ENCODE measurements at places on chromosomes 1 and 21.
A peak's percentile ranks its signal among the peaks of the same experiment; 100 is the strongest.

- no peak for DNase-seq
These were observed 717.5 kb downstream of the RWDD3 start for GRCh38 chr1:95951371-95952102.

DNA sequence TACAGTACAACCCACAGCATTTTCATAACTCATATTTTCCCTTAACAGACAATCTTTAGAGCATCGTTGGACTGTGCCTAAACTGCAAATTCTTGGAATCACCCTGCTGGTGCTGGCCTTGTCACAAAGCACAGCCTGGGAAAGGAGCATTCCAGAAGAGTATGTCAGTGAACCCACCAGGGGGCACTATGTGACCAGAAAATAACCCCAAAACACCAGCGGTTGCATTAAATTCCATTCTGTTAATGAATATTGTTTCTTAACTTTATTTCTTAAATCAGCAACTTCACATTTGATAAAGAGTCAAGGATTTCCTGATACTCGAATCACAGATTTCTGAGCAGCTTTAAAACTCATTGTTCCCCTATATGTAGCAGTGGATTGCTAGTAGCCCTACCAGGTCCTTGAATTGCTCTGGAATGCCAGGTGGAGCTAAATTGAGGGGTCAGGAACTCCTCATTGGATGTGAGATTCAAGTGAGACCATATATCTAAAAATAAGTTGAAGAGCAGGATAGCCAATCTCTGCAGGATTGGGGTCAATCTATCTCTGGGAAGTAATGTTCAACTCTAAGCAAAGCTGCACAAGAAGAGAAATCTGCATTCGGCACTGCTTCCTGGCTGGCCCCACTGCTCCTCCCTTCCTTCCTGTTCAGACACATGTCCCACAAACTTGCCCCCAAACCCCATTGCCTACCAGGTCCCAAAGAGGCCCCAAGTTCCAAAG is 12.7 kb upstream of the RAB4A start:
- no peak for DNase-seq

GRCh38 chr21:41613533-41613909 is 105.6 kb upstream of the TMPRSS2 start:
- no peak for DNase-seq

- no peak for DNase-seq
These were observed 6.7 kb upstream of the WASF2 start for GRCh38 chr1:27496604-27497155.

DNA sequence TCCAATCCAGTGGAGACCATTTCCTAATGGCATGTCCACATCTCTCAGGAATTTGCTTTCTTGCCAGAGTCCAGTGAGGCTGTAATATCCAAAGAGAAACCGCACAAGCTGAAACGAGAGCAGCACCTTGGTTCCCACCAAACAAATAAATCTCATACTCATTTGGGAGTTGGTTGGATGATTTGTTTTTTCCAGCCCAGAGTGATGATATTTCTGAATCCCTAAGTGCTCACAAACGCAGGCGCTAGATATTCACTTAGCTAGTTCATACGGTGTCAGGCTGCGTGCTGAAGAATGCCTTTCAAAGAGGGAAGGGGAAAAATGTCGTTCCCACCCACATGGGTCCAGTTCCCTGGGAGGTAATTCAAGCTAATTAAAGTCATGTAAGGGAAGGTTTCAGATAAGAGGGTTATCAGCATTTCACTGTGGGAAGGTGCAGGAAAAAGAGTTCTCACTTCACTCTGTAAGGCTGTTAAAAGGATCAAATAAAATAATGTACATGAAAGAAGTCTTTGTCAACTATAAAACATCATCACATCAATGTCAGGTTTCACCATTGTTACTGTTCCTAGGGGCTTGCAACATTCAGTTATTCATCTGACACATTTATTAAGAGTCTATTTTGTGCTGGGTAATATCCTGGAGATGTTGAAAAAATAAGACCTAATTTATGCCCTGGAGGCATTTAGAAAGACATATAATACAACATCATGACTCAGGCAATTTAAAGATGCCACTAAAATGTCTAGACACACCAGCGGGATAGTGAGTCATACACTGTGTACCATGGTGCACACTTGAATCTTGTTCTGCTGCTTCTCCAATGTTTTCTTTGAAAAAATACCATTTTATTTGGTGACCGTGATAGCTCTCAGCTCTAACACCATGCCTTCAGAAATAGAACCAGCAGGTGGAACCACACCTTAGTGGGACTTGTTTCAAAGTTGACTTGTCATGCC is 19.3 kb downstream of the DPT start:
- DNase-seq: peak; percentile 11

GRCh38 chr1:154992721-154993571 is 440 bp upstream of the LENEP start:
- no peak for DNase-seq

- no peak for DNase-seq
These were observed 1.9 kb upstream of the ID3 start for GRCh38 chr1:23561076-23561812.

DNA sequence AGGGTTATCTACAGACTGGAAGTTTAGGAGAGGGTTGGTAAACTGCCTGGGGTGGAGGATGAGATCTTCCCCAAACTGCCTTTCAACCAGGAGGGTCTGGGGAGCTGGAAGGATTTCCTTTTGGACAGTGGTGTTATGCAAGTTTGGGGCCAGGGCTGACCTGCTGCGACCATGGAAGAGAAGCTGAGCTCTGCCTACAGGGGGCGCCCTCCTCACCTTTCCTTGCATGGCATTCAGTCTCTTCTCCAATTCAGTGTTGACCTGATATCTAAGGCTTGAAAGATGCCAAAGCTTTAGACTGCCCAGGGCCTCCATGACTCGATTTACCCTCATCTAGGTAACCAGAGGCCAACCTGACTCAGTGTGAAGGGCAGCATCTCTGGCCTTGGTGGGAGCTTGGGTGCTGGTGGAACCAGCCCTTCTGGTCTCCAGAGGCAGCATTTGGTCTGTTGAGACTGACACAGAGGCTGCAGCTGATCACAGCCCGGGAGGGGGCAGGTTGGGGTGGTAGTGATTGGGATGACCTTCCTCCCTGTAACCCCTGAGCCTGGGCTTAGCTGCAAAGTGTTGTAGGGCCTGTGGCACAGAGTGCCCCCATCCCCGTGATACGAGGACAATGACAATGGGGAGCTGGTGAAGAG is 170.0 kb downstream of the GRIK3 start:
- DNase-seq: no peak

Measured in amniotic stem cell (primary cell).